ENCODE measurements at places on chromosomes 1 and 21.

- no peak overlapping the region for H3K4me3 ChIP-seq
- no peaks in the 10 kb centered on the region for H3K36me3 ChIP-seq
- no peak overlapping the region for H3K27ac ChIP-seq
- H3K4me1 ChIP-seq = peaks cover 8% of the 10 kb centered on the region
These were observed 42.9 kb upstream of the ID3 start for GRCh38 chr1:23601968-23602876.

- H3K27me3 ChIP-seq = peaks cover 4% of the 10 kb centered on the region
- DNase-seq = peak; percentile 63
- H3K27ac ChIP-seq = no peak overlapping the region
These were observed 43.0 kb downstream of the UBE2U start for GRCh38 chr1:64246294-64246917.

GRCh38 chr1:13808729-13809131 lies 108.7 kb downstream of the PRDM2 start:
- H3K27me3 ChIP-seq = peaks cover 1% of the 10 kb centered on the region
- H3K36me3 ChIP-seq = no peaks in the 10 kb centered on the region
- DNase-seq = peak; percentile 31
- no peak overlapping the region for H3K27ac ChIP-seq
- H3K4me1 ChIP-seq = peaks cover 14% of the 10 kb centered on the region

- H3K4me3 ChIP-seq = no peak overlapping the region
- no peaks in the 10 kb centered on the region for H3K27me3 ChIP-seq
- H3K4me1 ChIP-seq = peaks cover 50% of the 10 kb centered on the region
- peak overlapping the region; percentile 33 for H3K27ac ChIP-seq
- no peak for DNase-seq
These were observed 14.0 kb downstream of the SFPQ start for GRCh38 chr1:35178874-35179380.

GRCh38 chr1:155061381-155062150 lies 2.0 kb upstream of the EFNA4 start:
- no peak overlapping the region for H3K4me3 ChIP-seq
- no peaks in the 10 kb centered on the region for H3K27me3 ChIP-seq
- peaks cover 30% of the 10 kb centered on the region for H3K4me1 ChIP-seq

DNA sequence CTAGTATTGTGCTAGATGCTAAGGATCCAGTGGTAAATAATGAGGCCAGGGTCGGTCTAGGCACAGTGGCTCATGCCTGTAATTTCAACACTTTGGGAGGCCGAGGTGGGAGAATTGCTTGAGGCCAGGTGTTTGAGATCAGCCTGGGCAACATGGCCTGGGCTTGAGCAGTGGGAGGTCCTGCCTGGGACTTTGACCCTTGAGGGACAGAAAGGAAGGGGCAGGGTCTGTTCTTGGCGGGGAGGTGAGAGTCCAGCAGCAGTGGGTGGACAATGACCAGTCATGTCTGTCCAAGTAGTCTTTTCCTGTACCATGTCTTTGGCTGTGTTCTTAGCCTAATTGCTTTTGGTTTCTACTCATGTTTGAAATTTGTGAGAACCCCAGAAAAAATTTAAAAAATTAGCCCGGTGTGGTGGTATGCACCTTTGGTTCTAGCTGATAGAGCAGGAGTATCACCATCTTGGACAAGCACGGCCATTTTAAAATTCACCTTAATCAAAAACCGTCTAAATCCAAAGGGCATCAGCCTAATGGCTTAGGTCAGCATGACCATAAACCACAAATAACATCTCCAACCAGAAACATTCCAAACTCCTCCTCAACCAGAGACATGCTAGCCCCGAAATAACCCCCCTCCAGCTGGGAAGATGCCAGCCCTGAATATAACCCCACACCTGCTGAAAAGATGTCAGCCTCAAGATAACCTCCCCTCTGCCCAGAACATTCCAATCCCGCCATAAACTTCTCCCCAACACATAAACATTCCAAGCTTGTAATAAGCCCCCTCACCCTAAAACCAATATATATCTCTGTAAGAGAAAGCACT lies 6.8 kb upstream of the AK2 start:
- H3K36me3 ChIP-seq = no peaks in the 10 kb centered on the region
- H3K27me3 ChIP-seq = peaks cover 4% of the 10 kb centered on the region
- DNase-seq = no peak
- no peak overlapping the region for H3K4me3 ChIP-seq
- H3K4me1 ChIP-seq = peaks cover 22% of the 10 kb centered on the region

GRCh38 chr1:225691861-225692516 lies 39.1 kb upstream of the ENAH start:
- no peak overlapping the region for H3K4me3 ChIP-seq
- no peak overlapping the region for H3K27ac ChIP-seq
- H3K4me1 ChIP-seq = peaks cover 30% of the 10 kb centered on the region

- no peak for DNase-seq
- peaks cover 5% of the 10 kb centered on the region for H3K4me1 ChIP-seq
- no peak overlapping the region for H3K27ac ChIP-seq
- peaks cover 11% of the 10 kb centered on the region for H3K27me3 ChIP-seq
- no peak overlapping the region for H3K4me3 ChIP-seq
- H3K36me3 ChIP-seq = no peaks in the 10 kb centered on the region
These were observed 72.0 kb upstream of the COL24A1 start for GRCh38 chr1:86228546-86228945.

- H3K4me3 ChIP-seq = no peak overlapping the region
- no peak overlapping the region for H3K27ac ChIP-seq
- no peaks in the 10 kb centered on the region for H3K36me3 ChIP-seq
- no peaks in the 10 kb centered on the region for H3K27me3 ChIP-seq
These were observed 107.9 kb downstream of the RYR2 start for GRCh38 chr1:237149857-237150256.

- peaks cover 8% of the 10 kb centered on the region for H3K27me3 ChIP-seq
- H3K36me3 ChIP-seq = peaks cover 41% of the 10 kb centered on the region
- H3K4me3 ChIP-seq = peak overlapping the region; percentile 52
- no peak for DNase-seq
These were observed 51.7 kb downstream of the CAPZB start for GRCh38 chr1:19433719-19433998.

GRCh38 chr1:47460456-47460855 lies 22.6 kb downstream of the FOXD2 start:
- H3K27me3 ChIP-seq = peaks cover 27% of the 10 kb centered on the region
- H3K36me3 ChIP-seq = no peaks in the 10 kb centered on the region
- H3K4me3 ChIP-seq = no peak overlapping the region
- no peaks in the 10 kb centered on the region for H3K4me1 ChIP-seq
- H3K27ac ChIP-seq = no peak overlapping the region

GRCh38 chr1:187641907-187642306 lies 813.2 kb downstream of the PLA2G4A start:
- DNase-seq = no peak
- H3K27ac ChIP-seq = no peak overlapping the region
- no peak overlapping the region for H3K4me3 ChIP-seq
- no peaks in the 10 kb centered on the region for H3K36me3 ChIP-seq
- no peaks in the 10 kb centered on the region for H3K4me1 ChIP-seq

All from HFFc6 (cell line).